ENCODE measurements at places on chromosomes 5 and 9. TPM values are rescaled to one million over a fixed set of nuclear protein-coding genes. Genes with fewer than 3 reads are reported as not detected.
A peak's percentile ranks its signal among the peaks of the same experiment; 100 is the strongest.

SPAAR gene
- 0.30 TPM for polyA plus RNA-seq

SLC38A9 gene
- 5.5 TPM for polyA plus RNA-seq

PLPP7 gene
- 1.6 TPM for polyA plus RNA-seq

SLC36A3 gene
- not detected for polyA plus RNA-seq

ARL10 gene
- polyA plus RNA-seq, result 0.31 TPM

SEMA6A gene
- 1.4 TPM for polyA plus RNA-seq

PDLIM4 gene
- polyA plus RNA-seq, result 52.4 TPM

BRINP1 gene
- polyA plus RNA-seq, result 0.06 TPM

MARCOL gene
- not detected for polyA plus RNA-seq

CDX1 gene
- not detected for polyA plus RNA-seq

RHOBTB3 gene
- polyA plus RNA-seq, result 28.4 TPM

SH3RF2 gene
- 20.8 TPM for polyA plus RNA-seq

SLCO4C1 gene
- polyA plus RNA-seq, result not detected

MYOT gene
- 4.8 TPM for polyA plus RNA-seq

C9orf72 gene
- polyA plus RNA-seq, result 4.7 TPM

DNA sequence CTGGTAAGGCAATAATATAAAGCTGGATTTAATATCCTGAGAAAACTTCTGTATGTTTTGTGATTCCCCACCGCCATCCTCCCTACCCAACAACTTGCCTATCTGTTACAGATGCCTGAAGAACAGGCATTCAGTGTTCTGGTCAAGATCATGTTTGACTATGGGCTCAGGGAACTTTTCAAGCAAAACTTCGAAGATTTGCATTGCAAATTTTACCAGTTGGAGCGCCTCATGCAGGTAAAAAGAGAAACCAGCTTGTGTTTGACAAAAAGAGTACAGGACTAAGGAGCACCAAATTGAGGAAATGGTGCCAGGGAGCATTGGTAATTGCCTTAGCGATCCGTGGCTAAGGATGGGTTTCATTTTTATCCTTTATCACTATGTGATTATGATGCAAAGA is 40.0 kb downstream of the GPR21 start:
- no peak for DNase-seq

- no peak for DNase-seq
Measured at GRCh38 chr9:89478821-89479668, 18.9 kb downstream of the SEMA4D start.

DNA sequence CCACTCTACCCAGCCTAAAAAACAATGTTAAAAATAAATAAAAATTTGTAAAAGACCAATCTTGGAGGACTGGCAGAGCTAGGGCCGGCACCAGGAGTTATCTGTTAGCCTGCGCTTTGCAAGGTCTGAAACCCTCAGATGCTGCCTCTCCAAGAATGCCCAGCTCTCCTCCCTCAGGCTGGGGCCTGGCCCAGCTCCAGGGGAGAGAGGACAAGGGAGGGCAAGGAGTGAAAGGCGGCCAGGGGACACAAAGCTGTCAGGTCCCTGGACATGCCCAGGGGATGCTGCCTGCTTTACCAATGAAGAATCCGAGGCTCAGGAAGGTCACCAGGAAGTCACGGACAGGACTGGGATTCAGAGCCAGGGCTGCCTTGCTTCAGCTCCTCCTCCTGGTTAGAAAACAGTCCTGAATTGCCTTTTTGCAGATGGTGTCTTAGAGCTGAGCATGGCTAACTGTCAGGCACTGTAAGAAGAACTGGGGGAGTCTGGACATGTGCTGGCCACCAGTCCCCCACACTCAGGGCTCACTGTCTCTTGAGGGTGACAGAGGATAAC is 5.5 kb upstream of the N4BP3 start:
- DNase-seq, result no peak

DNA sequence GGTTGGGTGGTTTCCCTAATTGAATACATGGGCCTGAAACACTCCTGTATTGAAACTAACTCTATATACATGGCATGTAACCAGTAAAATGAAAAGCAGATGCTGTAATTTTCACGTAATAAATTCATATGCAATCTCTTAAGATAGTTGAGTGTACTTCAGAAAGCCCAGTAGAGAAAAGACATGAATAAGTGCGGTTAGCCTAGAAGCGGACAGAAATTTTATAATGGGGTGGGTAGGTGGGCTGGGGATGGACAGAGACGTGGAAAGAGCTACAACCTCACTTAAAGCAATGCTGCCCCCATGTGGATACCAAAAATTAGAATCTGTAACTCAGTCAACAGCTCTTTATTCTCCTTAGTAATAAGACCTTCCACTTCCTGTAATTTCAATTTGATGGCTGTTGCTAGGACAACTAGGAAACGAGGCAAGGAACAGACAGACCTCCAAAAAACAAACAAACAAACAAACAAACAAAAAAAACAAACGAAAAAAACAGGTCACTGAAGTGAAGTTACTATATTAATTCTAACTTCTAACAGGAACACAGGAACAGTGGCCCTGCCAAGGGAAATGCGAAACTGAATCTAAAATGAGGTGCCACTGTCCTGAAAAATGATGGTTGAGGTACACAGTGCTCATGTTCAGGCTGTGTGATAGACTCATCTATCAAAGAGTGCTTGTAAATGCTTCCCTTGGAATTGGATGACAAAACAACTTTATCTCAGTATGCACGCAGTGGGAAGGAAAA is 103.4 kb upstream of the GNA14 start:
- DNase-seq, result no peak

DNA sequence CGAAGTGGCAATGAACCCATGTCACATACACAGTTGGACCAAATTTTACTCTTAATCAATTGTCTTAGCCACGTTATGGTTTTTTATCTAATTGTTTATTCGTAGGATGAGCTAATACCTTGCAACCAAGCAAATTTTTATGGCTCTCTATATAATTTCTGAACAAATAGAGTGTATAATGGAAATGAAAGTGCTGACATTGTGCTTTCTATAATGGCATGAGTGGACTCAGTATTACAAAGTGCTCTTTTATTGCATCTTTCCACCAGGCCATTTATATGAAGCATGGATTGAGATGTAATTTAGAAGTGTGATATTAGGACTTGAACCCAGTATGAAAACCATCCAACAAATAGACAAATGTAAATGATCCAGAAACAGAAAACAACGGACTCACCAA is 1096.0 kb downstream of the DTWD2 start:
- no peak for DNase-seq

- DNase-seq, result no peak
Measured at GRCh38 chr5:124869426-124870033, 123.1 kb upstream of the ZNF608 start.

GRCh38 chr9:136653323-136654079 is 9.2 kb upstream of the EGFL7 start:
- DNase-seq, result peak; percentile 22

DNA sequence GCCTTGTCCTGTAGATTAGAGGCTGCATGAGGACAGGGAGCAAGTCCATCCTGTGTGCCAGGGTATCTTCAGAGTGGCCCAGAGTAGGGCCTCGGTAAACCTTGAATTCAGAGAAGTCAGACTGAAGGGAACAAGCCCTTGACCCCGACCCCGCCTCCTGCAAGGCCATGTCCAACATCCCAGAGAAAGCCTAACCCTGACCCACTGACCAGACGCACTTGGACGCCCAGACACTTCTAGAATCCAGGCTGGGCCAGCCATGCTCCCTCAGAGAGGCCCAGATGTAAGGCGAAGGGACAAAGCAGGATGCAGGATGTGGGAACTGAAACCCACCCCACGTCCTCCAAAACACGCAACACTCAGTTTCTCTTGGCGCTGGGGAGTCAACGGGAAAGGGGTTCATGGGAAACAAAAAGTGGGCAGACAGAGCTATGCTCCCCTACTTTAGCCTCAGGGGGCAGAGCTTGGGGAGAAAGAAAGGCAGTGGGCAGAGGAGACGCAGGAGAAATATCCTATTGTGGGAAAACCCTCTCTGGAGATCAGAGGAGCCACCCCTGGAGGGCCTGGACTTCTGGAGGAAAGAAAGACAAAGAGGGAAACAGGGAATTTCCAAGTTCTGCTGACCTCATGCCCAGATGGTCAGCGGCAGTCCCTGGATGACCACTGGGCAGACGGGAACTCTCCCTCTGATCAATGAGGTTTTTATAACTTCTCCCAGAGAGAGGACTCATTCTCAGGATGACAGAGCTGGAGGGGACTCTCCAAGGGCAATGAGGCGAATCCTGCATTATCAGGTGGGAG is 13.0 kb downstream of the TNIP1 start:
- DNase-seq, result no peak

DNA sequence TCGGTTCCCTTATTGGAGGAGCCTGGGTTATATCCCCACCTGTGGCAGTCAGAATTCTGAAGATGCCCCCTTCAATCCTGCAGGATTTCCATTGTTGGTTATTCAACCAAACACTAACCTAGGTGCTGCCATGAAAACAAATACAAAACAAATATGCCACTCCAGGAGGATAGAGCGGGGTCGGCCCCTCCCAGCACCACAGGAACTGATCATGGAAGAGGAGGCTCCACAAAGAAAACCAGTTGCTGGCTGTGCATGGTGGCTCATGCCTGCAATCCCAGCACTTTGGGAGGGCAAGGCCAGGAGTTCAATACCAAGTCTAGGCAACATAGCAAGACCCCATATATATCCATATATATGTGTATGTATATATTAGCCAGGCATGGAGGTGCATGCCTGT is 13.2 kb upstream of the ADGRD2 start:
- no peak for DNase-seq

DNA sequence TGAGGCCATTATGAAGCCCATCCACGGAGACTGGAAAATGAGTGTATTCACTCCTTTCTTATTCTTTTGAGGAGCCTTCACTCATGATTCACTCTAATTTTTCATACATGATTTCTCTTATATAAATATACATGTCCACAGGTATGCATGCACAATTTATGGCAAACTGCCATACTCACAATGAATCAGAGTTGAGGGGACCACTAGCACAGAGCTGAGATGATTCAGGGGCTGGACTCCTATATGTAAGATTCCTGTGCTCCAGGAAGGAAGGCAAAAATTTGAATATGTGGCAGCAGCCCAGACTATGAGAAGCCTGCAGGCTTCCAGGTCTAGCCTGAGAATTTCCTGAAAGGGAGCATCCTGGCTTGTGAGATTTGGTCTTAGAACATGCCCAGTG is 484.6 kb downstream of the PRELID2 start:
- DNase-seq, result no peak

DNA sequence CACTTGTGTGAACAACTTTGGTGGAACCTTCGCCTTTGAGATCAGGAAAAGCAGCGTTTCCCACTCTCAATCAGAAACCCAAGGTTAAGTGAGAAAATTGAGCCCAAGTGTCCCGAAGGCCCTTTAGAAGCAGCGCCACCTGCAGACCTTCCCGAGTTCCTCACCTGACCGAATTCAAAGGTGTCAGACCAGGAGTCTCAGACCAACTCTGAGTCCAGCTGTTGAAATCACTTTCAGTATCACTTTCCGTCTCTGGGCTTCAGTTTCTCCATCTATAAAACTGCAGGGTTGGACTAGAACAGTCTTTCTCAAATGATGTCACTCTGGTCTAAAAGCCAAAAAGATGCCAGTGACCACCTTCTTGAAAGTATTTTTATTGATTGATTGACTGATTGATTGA is 31.7 kb upstream of the GRHPR start:
- DNase-seq, result peak; percentile 69

- no peak for DNase-seq
Measured at GRCh38 chr9:99549441-99549840, 272.2 kb upstream of the NR4A3 start.

- DNase-seq, result no peak
Measured at GRCh38 chr5:140011297-140011802, 31.7 kb downstream of the NRG2 start.

GRCh38 chr5:139566611-139567010 is 5.5 kb downstream of the UBE2D2 start:
- no peak for DNase-seq

GRCh38 chr9:87567983-87568382 is 70.3 kb downstream of the DAPK1 start:
- DNase-seq, result no peak

- DNase-seq, result no peak
Measured at GRCh38 chr5:80755626-80756025, 100.8 kb upstream of the DHFR start.

DNA sequence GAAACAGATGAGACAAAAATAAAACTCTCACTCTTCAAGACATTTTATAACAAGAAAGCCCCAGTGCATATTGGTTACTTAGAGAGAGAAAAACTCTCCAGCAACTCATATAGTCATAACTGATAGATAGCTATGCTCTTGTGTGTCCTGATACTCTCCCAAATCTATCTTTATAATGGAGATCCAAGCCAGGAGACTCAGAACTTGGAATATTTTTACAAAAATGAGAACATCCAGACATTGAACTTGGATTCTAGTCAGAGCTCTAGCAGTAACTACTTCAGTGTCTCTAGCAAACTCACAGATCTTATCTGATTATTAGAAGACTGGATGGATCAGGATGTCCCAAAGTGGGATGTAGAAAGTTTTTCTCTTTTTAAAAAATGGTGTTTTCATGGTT is 412.7 kb upstream of the BRINP1 start:
- DNase-seq, result no peak

DNA sequence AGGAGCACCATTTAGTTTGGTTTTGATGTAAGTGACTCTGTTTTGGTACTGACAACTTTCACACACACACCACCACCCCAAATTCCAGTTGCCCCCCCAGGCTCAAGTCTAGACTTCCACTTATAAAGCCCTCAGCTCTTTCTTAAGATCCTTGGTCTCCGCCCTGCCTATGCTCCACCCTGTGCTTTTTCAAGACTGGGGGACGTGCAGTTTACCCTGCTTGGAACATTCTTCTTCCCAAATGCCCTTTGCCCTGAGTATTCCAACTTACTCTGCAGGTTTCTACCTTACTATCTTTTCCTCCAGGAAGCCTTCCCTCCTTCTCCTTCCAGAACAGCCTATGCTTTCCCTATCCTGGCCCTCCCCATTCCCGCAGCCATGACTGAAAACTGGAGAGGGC is 1.5 kb upstream of the TRIM14 start:
- DNase-seq, result no peak

- no peak for DNase-seq
Measured at GRCh38 chr9:129640871-129641749, 841 bp downstream of the ASB6 start.

GRCh38 chr9:8020186-8020585 is 220.6 kb upstream of the DMAC1 start:
- no peak for DNase-seq

DNA sequence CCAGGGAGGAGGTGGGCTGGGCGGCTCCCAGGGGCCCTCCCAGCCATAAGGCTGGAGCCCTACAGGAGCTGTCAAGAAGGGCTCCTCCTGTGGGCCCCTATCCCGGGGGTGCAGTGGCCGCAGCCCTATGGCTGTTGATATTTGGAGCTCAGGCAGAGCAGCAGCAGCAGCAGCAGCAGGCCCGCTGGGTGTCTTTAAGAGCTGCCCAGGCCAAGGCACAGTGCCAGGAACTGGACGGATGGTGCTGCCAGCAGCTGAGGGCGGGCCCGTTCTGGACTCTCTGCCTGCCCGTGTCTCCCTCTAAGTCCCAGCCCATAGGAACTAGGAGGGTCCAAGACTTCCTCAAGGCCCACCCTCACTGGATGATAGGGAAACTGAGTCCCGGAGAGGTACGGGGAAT is 3.6 kb downstream of the AK1 start:
- DNase-seq, result peak; percentile 79

- DNase-seq, result no peak
Measured at GRCh38 chr9:126504086-126504976, 109.4 kb upstream of the LMX1B start.

- DNase-seq, result no peak
Measured at GRCh38 chr5:5586721-5587120, 164.2 kb downstream of the ICE1 start.

GRCh38 chr5:156963125-156963524 is at the start of gene TIMD4:
Gene TIMD4 (minus strand): TSS chr5:156963226. CDS start chr5:156963198, 28 bp downstream.
- no peak for DNase-seq

All from stomach (tissue), 19 donors.